ENCODE measurements at places on chromosomes 3 and 15.

- no peak for DNase-seq
These were observed 384.3 kb downstream of the CACNA2D3 start for GRCh38 chr3:54506603-54507002.

DNA sequence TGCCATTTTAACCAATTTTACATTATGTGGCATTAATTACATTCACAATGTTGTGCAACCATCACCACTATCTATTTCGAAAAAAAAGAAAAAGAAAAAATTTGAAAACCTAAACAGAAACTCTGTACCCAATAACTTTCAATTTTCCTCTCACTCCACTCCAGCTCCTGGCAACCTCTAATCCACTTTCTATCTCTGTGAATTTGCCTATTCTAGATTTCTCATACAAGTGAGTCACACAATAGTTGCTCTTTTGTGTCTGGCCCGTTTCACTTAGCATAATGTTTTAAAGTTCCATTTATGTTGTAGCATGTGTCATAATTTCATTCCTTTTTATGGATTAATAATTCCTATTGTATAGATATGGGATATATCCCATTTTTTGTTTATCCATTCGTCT, 53.3 kb upstream of the TBC1D5 start:
- no peak for DNase-seq

DNA sequence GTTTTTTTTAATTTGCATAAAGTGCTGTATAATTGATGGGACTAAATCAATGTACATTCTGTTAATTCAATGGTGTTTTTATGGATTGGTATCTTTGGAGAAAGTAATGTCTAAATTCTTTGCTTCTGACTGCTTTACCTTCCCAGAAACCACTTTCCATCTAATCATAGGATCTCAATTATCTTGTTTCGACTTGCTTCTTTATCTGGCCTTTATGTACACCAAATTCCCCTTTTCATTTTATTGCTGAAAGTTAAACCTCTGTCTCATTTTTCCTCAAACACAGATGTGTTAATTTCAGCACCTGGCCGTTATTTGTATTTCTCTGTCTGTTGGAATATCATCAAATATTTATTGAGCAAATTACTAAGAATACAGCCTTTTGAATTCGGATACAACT, 287.3 kb upstream of the GBE1 start:
- no peak for DNase-seq

- DNase-seq = no peak
These were observed 703.3 kb upstream of the LMCD1 start for GRCh38 chr3:7798276-7798675.

DNA sequence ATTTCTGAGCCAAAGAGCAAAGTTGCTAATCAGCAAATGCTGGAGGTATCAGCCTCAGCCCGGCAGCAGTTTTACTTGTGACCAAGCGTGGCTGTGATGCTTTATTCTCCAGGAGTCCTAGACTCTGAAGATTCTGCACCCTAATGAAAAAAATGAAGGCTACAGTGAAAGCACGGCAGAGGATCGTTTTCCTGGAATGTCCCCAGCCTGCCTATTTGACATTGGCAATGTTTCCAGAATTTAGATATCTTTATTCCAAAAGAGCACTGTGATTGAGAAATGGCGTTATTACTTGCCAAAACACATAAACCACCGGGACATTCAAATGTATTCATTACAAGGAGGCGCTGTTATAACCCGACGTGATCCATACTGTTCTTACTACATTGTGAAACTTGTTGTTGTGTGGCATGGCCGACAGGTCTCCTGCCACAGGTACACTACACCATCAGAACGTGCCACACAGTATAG, 263.8 kb downstream of the SLCO3A1 start:
- no peak for DNase-seq

GRCh38 chr15:75758071-75758872, 45.6 kb upstream of the CSPG4 start:
- peak; percentile 78 for DNase-seq

DNA sequence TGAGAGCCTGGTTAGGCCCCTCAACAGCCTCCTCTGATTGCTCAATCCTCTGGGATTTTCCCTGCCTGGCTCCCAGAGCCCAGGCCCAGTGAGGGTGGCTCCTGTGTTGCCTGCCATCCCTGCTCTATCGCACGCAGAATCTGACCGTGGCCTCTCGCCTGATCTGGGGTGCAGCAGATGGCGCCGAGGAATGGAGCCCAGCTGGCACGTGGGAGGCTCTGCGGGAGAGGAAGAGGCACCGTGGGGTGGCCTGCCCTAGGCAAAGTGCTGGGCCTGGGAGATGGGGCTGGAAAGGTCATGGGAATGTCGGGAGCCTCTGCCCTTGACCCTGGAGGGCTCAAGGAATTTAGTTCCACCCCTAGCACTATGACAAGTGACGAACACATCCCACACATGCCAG, 10.3 kb downstream of the SV2B start:
- DNase-seq = no peak

- DNase-seq = no peak
These were observed 37.2 kb upstream of the FHIT start for GRCh38 chr3:61288446-61288845.

GRCh38 chr3:14340960-14341708, 61.3 kb upstream of the SLC6A6 start:
- DNase-seq = no peak

DNA sequence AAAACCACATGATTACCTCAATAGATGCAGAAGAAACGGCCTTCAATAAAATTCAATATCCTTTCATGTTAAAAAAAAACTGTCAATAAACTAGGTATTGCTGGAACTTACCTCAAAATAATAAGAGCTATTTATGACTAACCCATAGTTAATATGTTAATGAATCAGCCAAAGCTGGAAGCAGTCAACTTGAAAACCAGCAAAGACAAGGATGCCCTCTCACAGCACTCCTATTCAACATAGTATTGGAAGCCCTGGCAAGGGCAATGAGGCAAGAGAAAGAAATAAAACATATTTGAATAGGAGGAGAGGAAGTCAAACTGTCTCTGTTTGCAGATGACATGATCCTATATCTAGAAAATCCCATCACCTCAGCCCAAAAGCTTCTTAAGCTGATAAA, 456.1 kb downstream of the OCA2 start:
- DNase-seq = no peak

- no peak for DNase-seq
These were observed 318.5 kb upstream of the ADAMTS9 start for GRCh38 chr3:65006300-65006739.

- no peak for DNase-seq
These were observed 548.2 kb downstream of the FOXP1 start for GRCh38 chr3:71035314-71035713.

DNA sequence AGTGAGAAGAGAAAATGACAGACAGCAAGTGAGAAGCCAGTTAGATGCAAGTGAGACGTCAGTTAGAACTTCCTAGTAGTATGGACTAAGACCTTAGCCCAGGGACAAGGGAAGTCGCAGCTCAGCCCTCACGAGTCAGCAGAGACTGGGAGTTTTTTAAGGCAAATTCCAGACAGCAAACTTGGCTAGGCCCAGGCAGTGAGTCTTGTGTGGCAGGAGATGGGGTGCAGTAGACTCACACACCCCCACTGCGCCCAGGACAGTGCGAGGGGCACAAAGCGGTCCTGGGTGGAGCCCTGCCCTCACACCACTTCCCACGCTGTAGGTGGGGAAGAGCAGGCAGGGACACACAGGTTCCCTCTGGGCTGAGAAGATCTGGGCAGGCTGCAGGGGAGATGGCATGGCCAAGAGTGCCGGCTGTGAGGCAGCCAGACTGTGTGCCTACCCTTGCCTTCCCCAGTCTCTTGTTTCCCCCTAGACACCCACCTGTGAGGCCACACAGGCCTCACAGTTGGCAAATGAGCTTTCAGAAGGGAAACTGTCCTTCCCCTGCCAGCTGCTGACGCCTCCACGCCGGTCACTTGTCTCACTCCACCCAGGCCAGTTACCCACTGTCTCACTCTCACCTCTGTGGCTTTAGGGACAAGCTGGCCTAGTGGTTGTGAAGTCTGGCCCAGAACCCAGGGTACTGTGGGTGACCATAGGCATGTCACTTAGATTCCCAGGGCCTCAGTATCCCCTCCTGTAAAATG, 13.7 kb upstream of the PRKCD start:
- no peak for DNase-seq

GRCh38 chr3:66261355-66261754, 40.6 kb downstream of the SLC25A26 start:
- DNase-seq = no peak

DNA sequence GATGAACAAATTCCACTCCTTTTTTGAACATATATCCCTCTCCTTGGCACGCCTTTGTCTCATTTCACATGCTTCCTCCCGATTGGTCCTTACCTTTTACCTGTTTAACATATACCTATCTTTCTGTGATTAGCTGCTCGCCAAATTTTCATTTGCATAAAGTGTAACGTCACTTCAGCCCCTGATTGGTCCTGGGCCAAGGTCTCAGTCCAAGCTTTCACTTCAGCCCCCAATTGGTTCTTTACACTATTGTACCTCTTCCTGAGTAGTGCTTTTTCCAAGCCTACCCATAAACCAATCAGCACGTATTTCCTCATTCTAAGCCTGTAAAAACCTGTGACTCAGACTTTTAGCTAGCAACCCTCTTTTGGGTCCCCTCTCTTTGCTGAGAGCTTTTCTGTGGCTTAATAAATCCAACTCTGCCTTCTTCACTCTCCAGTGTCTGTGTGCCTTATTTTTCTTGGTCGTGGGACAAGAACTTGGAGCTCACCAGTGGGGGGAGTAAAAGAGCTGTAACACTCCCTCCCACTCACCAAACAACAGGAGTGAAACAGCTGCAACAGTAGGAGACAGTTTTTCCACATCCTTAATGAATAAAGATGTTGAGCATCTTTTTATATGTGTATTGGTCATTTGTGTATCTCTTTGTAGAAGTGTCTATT, 584 bp upstream of the XCR1 start:
- DNase-seq = no peak

DNA sequence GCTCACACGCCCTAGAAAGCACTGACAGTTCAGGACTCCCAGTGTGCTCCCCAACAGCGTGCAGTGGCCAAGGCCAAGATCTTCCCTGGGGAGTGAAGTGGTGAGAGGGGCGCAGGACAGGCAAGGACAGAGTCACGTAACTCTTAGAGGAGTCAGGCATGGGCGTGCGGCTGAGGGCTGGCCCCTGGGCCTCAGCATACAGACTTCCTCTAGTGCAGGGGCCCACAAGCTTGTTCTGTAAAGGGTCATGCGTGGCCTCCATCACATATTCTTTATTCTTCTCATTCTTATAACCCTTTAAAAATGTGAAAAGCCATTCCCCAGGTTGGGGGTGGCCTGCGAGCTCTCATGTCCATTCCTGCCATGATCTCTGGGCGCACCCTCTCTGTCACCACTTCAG, 25.2 kb downstream of the TMEM43 start:
- DNase-seq = no peak

DNA sequence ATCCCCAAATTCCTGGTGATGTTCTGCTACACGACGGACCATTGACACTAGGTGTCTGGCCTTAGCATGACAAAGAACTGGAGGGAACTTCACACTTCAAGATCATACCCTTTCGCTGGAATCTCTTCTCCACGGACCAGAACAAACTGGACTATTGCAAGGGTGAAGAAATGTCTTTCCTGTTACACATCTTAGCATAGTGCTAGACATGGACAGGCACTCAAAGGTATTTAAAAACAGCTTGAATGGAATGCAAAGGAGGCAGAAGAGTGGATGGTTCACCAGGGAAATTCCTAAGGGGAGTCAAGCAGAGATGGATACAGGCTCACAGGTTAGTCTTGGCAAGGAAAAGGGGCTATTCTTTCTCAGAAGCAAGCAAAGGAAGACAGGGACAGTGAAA, 33.5 kb upstream of the PDZRN3 start:
- no peak for DNase-seq

DNA sequence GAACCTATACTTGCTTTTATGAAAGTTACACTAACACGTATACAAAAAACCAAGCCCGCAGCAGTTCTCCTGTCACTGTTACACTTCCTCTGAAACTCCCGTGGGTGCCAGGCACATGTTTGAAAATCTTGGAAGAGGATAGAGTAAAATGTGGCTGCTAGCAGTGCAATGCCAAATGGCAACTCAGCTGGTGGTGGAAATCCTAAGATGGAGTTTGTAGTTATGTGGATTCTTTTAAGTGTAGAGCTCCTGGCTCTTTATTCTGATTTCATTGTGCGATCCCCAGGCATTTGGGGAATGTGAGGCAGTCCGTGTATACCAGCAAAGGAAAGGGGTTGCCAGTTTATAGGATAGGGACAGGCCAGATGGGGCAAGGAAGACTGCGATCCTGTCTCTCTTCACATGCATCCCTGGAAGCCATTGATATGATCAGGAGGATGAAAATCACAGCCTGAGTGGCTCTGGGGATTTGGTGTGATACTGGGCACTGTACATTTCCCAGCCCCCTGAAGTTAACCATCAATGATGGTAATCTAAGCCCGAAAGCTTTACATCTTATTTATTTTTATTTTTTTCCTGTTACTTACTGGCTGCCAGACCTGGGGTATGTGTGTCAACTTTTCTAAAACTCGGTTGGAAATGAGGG, 1.1 kb downstream of the STAC start:
- DNase-seq = no peak

DNA sequence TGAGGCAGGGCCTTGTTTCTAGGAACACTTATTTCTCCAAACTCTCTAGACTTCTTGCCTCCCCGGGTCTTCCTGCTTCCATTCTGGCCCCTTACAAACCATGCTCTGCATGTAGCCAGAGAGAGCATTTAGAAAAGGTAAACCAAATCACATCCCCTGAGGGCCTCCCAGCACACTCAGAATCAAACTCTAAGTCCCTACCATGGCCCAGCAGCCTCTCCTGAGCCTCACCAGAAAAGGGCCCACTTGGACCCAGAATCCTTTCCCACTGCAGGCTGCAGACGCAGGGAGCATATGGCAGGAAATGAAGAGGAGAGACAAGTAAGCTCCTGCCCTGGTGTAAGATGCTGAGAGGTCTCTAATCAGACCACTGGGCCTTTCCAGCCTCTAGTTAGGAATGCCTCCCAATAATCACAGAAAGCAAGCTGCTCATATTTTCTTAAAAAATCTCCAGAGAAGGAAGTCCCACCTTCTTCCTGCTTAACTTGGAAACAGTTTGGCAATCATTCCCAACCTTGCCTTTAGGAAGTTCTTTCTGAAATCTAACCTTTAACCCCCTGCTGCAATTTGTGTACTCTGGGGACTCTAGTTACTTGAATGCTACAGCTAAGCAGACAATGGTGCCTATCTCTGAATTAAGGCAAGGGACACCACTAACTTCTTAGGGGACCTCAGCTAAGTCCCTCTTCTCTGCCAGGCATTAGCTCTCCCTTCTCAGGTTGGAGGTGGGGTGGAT, 4.2 kb downstream of the AMOTL2 start:
- no peak for DNase-seq

- no peak for DNase-seq
These were observed 4.9 kb upstream of the IQCF1 start for GRCh38 chr3:51908026-51908425.

- no peak for DNase-seq
These were observed 123.1 kb downstream of the ZMAT3 start for GRCh38 chr3:178948546-178948945.

- DNase-seq = no peak
These were observed 803.4 kb downstream of the TUSC7 start for GRCh38 chr3:117512975-117513374.

GRCh38 chr15:50182219-50183013, 420 bp downstream of the SLC27A2 start:
- peak; percentile 24 for DNase-seq

All from NCI-H1105 treated with DMSO at 0.1 percent for 48 hours (cell line).